ENCODE measurements at places on chromosomes 11 and 22. TPM values are rescaled to one million over a fixed set of nuclear protein-coding genes. Genes with fewer than 3 reads are reported as not detected.

GRCh38 chr22:42937164-42937843, 77.6 kb downstream of the PACSIN2 start:
- H3K4me3 ChIP-seq = no peak overlapping the region
- peak; percentile 84 for DNase-seq
- no peaks in the 10 kb centered on the region for H3K36me3 ChIP-seq
- H3K27ac ChIP-seq = peak overlapping the region; percentile 72

DNA sequence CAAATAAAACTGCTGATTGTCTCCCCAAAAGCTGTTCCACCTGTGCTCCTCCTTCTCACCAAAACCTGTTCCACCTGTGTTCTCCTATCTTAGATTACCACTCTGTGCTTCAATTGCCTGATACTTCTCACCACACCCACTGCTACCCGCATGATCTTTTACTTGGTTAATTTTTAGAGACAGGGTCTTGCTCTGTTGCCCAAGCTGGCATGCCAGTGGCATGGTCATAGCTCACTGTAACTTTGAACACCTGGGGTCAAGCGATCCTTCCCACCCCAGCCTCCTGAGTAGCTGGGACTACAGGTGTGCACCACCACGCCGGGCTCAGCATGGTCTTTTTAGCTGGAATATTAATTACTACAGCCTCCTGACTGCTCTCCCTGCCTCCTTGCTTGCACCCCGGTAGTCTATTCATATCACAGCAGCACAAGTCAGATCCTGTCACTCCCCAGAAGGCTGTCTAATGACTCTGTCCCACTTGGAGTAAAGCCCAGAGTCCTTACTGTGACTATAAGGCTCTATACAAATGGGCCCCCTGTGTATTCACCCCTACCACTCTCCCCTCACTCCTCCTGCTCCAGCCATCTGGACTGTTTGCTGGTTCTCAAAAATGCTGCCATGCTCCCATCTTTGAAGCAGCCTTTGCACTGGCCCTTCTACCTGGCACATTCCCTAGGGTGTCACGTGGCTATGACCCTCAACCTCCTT, 3.5 kb downstream of the C11orf91 start:
- H3K4me1 ChIP-seq = peaks cover 68% of the 10 kb centered on the region
- no peaks in the 10 kb centered on the region for H3K27me3 ChIP-seq
- no peak overlapping the region for H3K27ac ChIP-seq
- DNase-seq = peak; percentile 18
- H3K4me3 ChIP-seq = no peak overlapping the region
- no peaks in the 10 kb centered on the region for H3K36me3 ChIP-seq

DNA sequence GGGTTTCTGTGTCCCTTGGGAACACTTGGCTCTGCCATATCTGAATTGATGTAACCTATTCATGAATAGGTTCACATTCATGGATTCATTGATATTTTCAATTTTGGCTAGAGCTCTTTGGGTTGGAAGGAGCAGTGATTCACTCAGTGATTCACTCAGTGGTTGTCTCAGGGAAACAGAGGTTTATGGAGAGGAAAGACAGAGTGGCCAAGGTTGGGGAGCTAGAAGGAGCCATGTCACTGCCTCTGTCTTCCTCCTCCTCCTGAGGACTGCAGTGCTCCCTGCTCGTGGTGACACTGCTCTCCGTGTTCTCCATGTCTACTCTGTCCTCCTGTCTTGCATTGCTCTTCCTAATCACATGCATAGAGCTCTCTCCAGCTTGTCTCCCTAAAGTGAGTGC, 17.4 kb downstream of the CEP164 start:
- H3K36me3 ChIP-seq = no peaks in the 10 kb centered on the region
- no peak for DNase-seq
- H3K27me3 ChIP-seq = no peaks in the 10 kb centered on the region
- H3K4me1 ChIP-seq = no peaks in the 10 kb centered on the region
- H3K27ac ChIP-seq = no peak overlapping the region

GRCh38 chr11:20050551-20051333, 109.5 kb downstream of the DBX1 start:
- H3K4me3 ChIP-seq = no peak overlapping the region
- peaks cover 32% of the 10 kb centered on the region for H3K36me3 ChIP-seq
- no peaks in the 10 kb centered on the region for H3K4me1 ChIP-seq
- peak; percentile 32 for DNase-seq

- no peaks in the 10 kb centered on the region for H3K27me3 ChIP-seq
- no peak overlapping the region for H3K27ac ChIP-seq
- no peak overlapping the region for H3K4me3 ChIP-seq
- DNase-seq = no peak
- H3K4me1 ChIP-seq = peaks cover 11% of the 10 kb centered on the region
Observed at GRCh38 chr11:114440971-114441763, 1.9 kb downstream of the REXO2 start.

- no peaks in the 10 kb centered on the region for H3K4me1 ChIP-seq
- no peaks in the 10 kb centered on the region for H3K36me3 ChIP-seq
- H3K27me3 ChIP-seq = no peaks in the 10 kb centered on the region
- no peak overlapping the region for H3K27ac ChIP-seq
- no peak overlapping the region for H3K4me3 ChIP-seq
Observed at GRCh38 chr11:19627566-19627965, 85.1 kb upstream of the NAV2 start.

GRCh38 chr11:107593951-107594350, 3.0 kb downstream of the ELMOD1 start:
- no peak for DNase-seq
- peaks cover 95% of the 10 kb centered on the region for H3K27me3 ChIP-seq
- H3K36me3 ChIP-seq = no peaks in the 10 kb centered on the region
- H3K27ac ChIP-seq = no peak overlapping the region
- no peak overlapping the region for H3K4me3 ChIP-seq
- H3K4me1 ChIP-seq = peaks cover 10% of the 10 kb centered on the region

DNA sequence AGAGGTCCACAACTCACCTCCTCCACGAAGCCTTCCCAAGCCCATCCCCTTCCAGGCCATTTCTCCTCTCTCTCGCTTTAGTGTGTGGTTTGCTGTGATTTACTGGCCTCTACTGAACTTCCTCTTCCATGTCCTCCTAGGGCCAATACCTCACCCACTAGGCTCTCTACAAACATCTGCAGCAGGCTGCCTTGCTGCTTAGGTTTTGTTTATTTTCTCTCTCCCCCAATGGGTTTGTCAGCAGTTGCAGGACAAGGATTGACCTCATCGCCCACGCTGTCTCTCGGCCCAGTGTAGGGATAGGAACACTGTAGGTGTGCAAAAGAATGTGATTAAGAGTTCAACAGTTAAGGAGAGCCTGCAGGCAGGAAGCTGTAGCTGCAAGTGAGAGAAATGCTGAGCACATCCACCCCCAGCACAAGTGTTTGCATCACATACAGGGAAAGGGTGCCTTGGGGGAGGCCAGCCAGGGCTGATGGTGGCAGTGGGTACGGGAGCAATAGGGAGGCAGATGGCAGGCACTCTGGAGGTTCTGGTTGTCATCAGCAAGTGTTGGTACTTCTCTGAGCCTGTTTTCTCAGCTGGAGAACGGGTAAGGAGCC, 1.4 kb downstream of the PC start:
- no peak for DNase-seq
- H3K27ac ChIP-seq = no peak overlapping the region
- no peak overlapping the region for H3K4me3 ChIP-seq
- no peaks in the 10 kb centered on the region for H3K27me3 ChIP-seq

DNA sequence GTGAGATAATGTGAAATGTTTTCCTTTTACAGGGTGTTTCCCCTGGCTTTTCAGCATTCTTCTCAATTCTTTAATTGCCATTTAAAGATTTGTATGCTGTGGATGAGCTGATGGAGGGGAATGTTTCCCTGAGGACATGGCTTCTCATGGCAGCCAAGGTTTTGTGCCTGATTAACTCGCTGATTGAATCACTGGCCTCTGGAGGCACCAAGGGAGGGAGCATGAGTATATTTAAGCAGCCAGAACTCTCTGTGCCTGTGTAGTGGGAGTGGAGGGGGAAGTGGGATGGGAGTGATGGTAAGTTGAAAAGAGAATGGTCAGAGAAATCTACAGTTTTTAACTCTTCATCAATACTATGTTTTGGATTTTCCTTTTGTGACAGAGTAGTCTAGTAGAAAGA, 88.7 kb downstream of the STIM1 start:
- no peak overlapping the region for H3K27ac ChIP-seq
- no peaks in the 10 kb centered on the region for H3K27me3 ChIP-seq
- H3K4me1 ChIP-seq = peaks cover 21% of the 10 kb centered on the region
- H3K36me3 ChIP-seq = no peaks in the 10 kb centered on the region
- H3K4me3 ChIP-seq = no peak overlapping the region
- no peak for DNase-seq

GRCh38 chr11:100806296-100806695, 119.2 kb downstream of the ARHGAP42 start:
- H3K36me3 ChIP-seq = no peaks in the 10 kb centered on the region
- H3K4me1 ChIP-seq = no peaks in the 10 kb centered on the region
- DNase-seq = no peak
- no peak overlapping the region for H3K4me3 ChIP-seq
- no peak overlapping the region for H3K27ac ChIP-seq

DNA sequence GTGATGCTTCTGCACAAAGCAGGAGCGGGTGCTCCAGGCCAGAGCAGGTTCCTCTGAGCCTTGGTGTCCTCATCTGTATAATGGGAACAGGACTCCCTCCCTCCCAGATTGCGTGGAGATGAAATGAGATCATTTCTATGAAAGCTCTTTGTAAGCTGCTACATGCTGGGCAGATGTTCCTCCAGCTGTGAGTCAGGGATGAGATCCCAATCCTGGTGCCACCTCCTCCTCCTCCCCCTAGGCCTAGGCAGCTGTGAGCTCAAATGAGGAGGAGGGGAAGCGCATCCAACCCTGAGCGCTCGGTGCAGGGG, 7.0 kb upstream of the CABP2 start:
- no peak for DNase-seq
- H3K36me3 ChIP-seq = no peaks in the 10 kb centered on the region
- no peaks in the 10 kb centered on the region for H3K27me3 ChIP-seq
- H3K4me1 ChIP-seq = no peaks in the 10 kb centered on the region
- no peak overlapping the region for H3K4me3 ChIP-seq

DNA sequence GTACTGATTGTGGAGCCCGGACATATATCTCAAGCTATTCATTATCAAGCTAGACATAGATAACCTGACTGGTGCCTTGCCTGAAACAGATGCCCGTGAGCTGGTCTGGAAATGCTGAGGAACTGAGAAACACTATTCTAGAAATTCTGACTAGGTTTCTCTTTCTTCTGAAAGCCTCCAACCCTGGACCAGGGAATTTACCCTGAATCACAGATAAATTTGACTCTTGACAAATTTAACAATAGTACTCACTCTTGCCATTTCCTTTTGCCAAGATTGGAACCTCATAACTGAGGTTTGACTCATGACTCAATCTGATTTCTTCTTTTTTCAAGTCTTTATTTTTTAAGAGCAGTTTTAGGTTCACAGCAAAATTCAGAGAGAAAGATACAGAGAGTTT, 189.6 kb upstream of the SYN3 start:
- DNase-seq = no peak
- H3K27me3 ChIP-seq = no peaks in the 10 kb centered on the region
- H3K4me3 ChIP-seq = no peak overlapping the region
- H3K27ac ChIP-seq = no peak overlapping the region
- no peaks in the 10 kb centered on the region for H3K36me3 ChIP-seq

GRCh38 chr22:36117053-36117554, 43.5 kb downstream of the APOL3 start:
- no peaks in the 10 kb centered on the region for H3K27me3 ChIP-seq
- no peak overlapping the region for H3K27ac ChIP-seq
- no peak overlapping the region for H3K4me3 ChIP-seq
- DNase-seq = no peak

- H3K4me1 ChIP-seq = peaks cover 3% of the 10 kb centered on the region
- no peak overlapping the region for H3K27ac ChIP-seq
- H3K27me3 ChIP-seq = no peaks in the 10 kb centered on the region
- no peaks in the 10 kb centered on the region for H3K36me3 ChIP-seq
- no peak for DNase-seq
Observed at GRCh38 chr11:858762-859339, 16.2 kb downstream of the TSPAN4 start.

- DNase-seq = no peak
- H3K4me3 ChIP-seq = no peak overlapping the region
- H3K4me1 ChIP-seq = no peaks in the 10 kb centered on the region
- H3K27me3 ChIP-seq = no peaks in the 10 kb centered on the region
- no peaks in the 10 kb centered on the region for H3K36me3 ChIP-seq
Observed at GRCh38 chr11:78651923-78652842, 77.5 kb upstream of the NARS2 start.

DNA sequence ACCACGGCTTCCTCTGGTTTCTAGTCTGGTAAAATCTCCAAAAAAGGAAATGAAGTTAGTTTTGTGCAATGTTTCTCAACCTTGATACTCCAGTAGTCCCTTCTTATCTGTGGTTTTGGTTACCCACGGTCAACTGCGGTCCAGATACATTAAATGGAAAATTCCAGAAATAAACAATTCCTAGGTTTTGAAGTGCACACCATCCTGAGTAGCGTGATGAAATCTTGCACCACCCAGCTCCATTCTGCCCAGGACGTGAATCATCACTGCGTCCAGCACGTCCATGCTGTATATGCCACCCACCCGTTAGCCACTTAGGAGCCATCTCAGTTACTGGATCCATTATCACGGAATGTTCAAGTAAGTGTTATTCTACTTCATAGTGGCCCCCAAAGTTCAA, 117.0 kb downstream of the FBXO7 start:
- no peak overlapping the region for H3K4me3 ChIP-seq
- DNase-seq = no peak
- no peaks in the 10 kb centered on the region for H3K4me1 ChIP-seq
- H3K27me3 ChIP-seq = no peaks in the 10 kb centered on the region

DNA sequence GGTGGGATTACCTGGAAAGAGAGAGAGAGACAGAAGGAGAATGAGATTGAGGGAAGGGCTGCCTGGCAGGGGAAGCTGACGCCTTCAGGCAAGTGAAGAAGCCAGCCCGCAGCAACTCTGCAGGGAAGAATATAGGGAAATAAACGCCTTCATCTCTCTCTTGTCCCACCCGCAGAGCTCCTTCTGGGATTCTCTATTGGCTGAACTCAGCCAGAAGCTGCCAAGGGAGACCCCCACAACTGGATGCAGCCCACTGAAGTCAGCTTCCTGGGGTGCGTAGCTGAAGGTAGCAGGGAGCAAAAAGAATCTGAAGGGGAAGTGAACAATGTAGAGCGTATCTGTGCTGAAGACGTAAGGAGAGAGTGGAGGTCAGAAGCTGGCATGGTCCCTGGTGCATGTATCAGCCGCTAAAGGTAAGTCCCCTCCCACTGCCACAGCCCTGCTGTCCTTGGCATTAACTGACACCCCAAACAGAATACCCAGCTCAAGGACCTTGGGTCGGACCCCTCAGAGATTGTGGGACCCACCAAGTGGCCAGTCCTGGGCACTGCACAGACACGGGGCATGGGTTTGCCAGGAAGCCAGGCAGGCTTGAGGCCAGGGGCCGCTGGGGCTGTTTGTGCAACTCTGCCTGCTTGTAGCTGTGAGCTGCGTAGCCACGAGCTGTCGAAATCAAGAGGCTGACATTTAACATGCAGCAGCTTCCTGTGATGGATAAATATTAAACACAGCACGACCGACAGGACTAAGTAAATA, 469.9 kb downstream of the MN1 start:
- no peaks in the 10 kb centered on the region for H3K4me1 ChIP-seq
- DNase-seq = peak; percentile 79
- H3K27ac ChIP-seq = no peak overlapping the region

Gene HOATZ
- total RNA-seq = 6.9 TPM

Gene FOLH1
- 2.6 TPM for total RNA-seq

Gene CALCA
- total RNA-seq = 0.41 TPM

Gene MS4A12
- not detected for total RNA-seq

Gene FIBIN
- 13.5 TPM for total RNA-seq

Gene CCDC89
- total RNA-seq = 2.5 TPM

Gene PKDREJ
- total RNA-seq = 0.05 TPM
